ENCODE measurements at places on chromosomes 7 and 10.

DNA sequence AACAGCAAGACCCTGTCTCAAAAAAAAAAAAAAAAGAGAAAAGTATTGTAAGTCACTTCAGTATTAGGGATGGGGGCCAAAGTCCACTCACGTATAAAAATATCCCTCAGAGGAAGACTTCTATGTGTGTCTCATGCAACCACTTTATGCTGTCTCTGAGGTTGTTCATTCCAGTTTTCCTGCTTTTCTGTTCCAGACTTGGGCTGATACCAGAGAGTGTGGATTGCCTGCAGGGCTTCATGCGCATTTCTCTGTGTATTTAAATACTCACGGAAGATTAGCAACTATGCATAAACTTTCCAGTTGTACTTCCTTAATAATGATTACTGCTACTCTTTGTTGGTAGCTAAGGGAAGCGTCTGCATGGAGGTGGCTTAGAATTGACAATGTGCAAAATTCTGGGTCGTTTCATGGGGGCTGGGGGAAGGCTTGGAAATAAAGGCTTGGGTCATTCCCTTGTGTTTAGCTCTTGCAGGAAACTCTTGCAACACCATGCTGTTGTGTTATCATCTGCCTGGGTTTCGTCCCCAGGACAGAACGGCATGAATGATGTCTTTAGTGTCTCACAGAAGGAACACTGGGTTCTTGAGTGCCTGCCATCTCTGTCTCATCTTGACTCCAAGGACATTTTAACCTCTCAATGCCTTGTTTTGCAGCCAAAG is 54.1 kb downstream of the KIAA1217 start:
- DNase-seq, result no peak

GRCh38 chr7:20395104-20395503 is 64.4 kb downstream of the ITGB8 start:
- DNase-seq, result no peak

DNA sequence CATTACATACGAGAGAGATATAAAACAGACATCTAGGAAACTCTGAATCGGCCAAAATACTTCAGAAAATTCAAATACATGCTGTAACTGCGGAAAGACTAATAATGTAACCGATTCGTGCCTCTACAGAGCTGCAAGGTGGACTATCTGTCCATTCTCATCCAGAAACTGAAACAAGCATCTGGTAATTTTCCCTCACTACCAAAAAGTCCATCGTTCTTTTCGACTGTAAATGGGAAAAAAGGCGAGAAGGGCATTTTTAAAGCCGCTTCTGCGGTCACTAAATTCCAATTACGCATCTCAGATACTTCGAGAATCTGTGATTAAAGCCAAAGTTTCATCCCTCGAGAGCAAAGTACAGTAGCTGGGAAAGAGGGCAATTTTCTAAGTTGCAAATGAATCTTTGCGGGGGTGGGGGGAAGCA is 1.3 kb downstream of the OGA start:
- DNase-seq, result no peak

DNA sequence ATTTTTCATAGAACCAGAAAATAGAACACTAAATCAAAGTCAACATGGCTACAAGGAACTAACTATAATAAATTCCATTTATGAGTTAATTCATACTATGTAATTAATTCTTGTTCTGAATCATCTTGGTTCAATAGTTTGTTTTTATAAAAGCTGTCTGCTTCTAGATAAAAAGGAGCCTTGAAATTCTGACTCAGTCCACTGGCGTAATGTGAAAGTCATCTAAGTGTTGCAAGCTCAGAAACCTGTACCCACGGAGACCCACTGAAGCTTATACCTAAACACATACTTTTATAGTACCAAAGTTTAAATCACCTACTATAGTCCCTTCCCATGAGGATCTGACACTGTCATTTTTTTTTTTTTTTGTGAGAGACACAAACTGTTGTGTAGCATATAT is 489.4 kb downstream of the SEMA3D start:
- no peak for DNase-seq

- no peak for DNase-seq
These were observed 280.4 kb upstream of the TCERG1L start for GRCh38 chr10:131591936-131592335.

DNA sequence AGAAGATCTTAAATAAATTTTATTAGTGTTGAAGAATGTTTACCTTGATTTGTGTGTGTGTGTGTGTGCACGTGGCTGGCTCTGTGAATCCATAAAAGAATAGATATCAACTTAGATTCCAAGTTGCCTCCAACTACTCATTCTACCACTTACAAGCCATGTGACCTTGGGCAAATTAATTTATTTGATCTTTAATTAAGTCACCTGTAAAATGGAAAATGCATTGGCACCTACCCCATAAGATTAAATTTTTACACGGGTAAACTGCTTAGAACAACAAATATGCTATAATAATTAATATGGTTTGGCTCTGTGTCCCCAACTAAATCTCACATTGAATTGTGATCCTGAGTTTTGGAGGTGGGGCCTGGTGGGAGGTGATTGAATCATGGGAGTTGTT is 604.9 kb upstream of the NRG3 start:
- DNase-seq, result no peak

- DNase-seq, result no peak
These were observed 21.1 kb downstream of the RNF32 start for GRCh38 chr7:156661637-156662036.

DNA sequence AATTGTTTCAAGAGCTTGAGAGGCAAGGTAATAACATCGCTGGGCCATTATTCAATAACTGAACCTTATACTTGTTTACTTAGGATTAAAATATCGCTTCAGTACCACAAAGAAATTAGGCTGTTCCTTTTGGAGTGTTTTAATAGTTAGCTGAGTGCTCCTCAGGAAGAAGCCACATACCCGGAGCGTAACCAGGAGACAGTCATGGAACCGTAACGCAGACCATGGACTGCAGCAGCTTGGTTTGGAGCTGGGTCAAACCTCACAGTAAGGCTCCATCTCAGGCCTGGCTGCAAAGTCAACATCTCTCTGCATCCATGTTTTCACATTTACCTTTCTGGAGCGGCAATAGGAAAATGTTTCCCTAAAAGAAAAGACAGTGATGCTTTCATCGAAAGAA is 599.0 kb downstream of the TNS3 start:
- no peak for DNase-seq

GRCh38 chr7:2936301-2936700 is 92.2 kb upstream of the GNA12 start:
- DNase-seq, result no peak

- no peak for DNase-seq
These were observed 141.9 kb upstream of the KLF6 start for GRCh38 chr10:3926675-3927525.
